ENCODE measurements at places on chromosomes 1 and 21.

GRCh38 chr1:56466538-56466937 is 112.8 kb downstream of the PLPP3 start:
- peak; percentile 34 for DNase-seq

GRCh38 chr21:24023402-24023801 is 1583.9 kb downstream of the MRPL39 start:
- no peak for DNase-seq

- DNase-seq: no peak
Measured at GRCh38 chr21:45957981-45958600, 23.5 kb upstream of the COL6A1 start.

DNA sequence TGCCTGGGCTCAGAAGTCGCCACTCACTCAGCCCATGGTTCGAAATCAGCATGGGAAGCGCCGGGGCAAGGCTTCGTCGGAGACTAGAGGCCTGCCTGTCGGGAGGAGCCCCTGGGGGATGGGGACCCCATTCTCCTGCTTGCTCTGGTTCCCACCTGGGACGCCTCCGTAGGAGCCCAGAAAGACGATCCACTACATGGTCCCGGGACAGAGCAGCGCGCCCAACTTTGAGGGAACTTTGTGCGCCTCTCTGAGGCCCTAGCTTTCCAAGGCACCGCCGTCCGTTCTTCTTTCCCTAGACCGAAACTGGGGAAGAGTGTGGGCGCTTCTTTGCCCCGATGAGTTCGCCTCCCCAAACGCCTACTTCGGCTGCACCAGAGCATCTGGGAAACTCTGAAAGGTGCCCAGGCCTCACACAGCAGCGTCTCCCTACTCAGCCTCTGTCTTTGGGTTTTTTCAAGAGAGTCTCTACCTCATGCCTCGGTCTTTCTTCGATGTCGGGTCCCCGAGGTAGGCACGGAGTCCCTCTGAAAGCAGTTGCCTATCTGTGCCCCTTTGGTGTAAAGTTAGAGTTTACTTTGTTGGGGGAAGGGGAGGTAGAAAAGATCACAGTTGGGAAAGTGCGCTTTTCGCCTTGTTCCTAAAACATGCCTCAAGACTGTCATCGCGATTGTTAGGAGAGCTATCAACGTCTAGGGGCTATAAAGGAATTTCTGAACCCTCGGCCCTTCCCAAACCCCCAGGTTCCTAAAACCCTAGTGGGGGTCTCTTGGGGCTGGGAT is 14.0 kb downstream of the NR5A2 start:
- no peak for DNase-seq

- peak; percentile 46 for DNase-seq
Measured at GRCh38 chr1:46183079-46183847, 7.0 kb upstream of the P3R3URF start.

DNA sequence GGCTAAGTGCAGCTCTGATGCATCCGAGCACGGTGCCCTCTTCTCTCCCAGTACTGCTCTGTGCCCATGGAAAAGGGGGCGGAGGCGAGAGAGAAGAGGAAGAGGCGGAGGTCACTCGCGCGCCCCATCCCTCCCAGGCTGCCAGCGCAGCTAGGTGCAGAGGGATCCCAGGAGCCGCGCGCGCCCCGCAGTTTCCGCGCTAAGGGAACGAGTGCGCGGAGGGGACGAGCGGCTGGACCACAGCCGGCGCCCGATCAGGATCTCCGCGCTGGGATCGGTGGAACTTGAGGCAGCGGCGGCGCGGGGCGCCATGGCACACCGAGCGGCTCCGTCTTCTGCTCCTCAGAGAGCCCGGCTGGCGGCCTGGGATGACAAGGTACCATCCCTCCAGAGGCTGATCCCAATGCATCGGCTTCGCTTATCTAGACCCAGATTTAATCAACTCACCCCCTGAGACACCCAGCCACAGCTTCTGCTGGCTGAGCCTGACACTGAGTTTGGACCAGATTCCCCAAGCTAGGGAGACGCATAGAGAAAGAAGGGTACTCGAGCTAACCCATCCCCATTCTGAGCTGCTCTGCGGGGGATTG is at the start of gene PTGFR:
Gene PTGFR, plus strand, starts transcription at position 114 of the 590 bp plus-strand sequence. CDS start 1,770 bp downstream, outside the sequence.
- DNase-seq: no peak

GRCh38 chr1:219476716-219477115 is 136.2 kb downstream of the ZC3H11B start:
- DNase-seq: no peak

Measured in CD14-positive monocyte (primary cell).